ENCODE measurements at places on chromosomes 3 and 15.

- peak; percentile 63 for DNase-seq
Measured at GRCh38 chr3:171556148-171556547, 95.9 kb upstream of the TNIK start.

GRCh38 chr15:56734013-56734635 is 815 bp upstream of the ZNF280D start:
- no peak for DNase-seq

- DNase-seq, result no peak
Measured at GRCh38 chr3:10955711-10956453, 36.7 kb upstream of the SLC6A1 start.

DNA sequence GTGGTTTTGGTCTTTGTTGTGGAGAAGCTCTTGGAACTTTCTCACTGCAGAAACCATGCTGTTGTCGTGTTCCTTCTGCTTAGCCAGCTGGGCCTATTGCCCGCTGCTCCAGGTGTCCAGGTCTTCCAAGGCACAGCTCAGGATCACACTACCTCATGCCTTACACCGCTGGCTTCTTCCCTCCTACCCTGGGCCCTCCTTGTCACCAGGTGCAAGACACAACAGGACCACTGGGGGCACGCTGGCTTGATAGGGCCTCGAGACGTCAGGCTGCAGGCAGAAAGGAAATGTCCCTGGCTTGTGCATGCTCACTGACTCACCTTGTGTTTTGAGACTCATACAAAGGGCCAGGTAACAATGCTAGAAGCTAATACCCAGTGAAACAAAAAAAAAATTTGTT is 32.3 kb downstream of the PAQR9 start:
- no peak for DNase-seq

GRCh38 chr15:52193321-52193720 is 2.1 kb upstream of the GNB5 start:
- DNase-seq, result no peak

- no peak for DNase-seq
Measured at GRCh38 chr15:59707619-59708018, 18.5 kb upstream of the BNIP2 start.

DNA sequence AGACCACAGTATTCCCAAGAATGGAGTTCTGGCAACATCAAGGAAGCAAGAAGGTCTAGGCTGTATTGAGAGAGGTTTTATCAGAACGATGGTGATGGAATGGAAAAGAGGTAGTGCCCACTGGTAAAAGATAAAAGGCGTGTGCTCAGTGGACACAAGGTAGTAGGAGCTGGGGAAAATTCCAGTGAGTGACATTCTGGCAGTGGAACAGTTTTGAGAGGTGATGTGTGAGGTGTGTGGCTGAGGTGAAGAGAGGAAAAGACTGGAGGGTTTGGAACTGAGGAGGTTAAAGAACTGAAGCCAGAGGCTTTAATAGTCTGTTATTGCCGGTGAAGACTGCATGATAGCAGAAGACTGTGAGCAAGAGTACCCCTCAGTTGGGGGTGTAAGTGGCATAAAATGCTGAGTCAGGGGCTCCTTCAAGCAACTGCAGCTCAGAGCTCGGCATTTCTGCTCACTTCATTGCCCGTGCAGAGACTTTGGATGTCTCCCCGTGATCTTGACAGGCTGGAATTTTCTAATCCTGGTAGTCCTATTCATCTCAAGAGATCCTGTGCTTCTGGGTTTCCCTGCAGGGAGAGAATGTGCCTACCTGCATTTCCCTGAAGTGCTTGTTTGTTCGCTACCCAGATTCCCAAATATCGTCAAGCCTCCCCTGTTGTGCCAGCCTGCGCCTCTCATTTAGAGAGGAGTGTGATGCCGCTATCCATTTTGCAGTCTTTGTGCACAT is 191.0 kb downstream of the SATB1 start:
- no peak for DNase-seq

DNA sequence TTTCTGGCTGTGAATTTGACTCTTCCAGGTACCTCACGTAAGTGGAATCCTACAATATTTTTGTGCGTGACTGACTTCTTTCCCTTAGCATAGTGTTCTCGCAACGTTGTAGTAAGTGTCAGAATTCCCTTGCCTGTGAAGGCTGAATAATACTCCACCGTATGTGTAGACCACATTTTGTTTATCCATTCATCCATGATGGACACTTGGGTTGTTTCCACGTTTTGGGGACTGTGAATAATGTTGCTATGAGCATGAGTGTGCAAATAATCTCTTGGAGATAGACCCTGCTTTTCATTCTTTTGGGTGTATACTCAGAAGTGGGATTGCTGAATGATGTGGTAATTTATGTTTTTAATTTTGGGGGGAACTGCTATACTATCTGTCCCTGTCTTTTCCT is 82.2 kb downstream of the APBA2 start:
- DNase-seq, result no peak

DNA sequence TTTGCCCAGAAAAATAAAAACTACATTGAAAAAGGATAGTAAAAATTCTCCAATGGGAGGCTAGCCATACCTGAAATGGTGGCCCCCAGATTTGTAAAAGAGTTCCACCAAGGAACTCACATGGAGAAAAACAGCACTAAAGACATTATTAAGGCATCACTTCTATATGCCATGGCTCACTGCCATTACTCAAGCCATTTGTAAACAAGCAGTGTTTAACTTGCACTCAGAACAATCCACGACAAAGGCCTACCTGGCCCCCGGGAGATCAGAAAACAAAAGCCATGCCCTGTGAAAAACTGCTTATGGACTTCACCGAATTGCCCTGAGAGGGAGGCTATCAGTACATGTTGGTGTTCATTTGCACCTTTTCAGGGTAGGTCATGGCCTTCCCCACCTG is 19.6 kb downstream of the CCR8 start:
- peak; percentile 23 for DNase-seq

- DNase-seq, result no peak
Measured at GRCh38 chr3:23442598-23443383, 239.7 kb downstream of the UBE2E2 start.

All from NCI-H1092 treated with DMSO at 0.1 percent for 48 hours (cell line).